ENCODE measurements at places on chromosomes 7 and 10. TPM values are rescaled to one million over a fixed set of nuclear protein-coding genes. Genes with fewer than 3 reads are reported as not detected.
A peak's percentile ranks its signal among the peaks of the same experiment; 100 is the strongest.

Gene IRF5
- 3.7 TPM for total RNA-seq

Gene TNS3
- 20.6 TPM for total RNA-seq

GRCh38 chr10:44393834-44394547 is 9.1 kb upstream of the CXCL12 start:
- H3K36me3 ChIP-seq, result no peaks in the 10 kb centered on the region
- DNase-seq, result no peak
- peaks cover 16% of the 10 kb centered on the region for H3K4me1 ChIP-seq
- no peak overlapping the region for H3K4me3 ChIP-seq

Gene SCART1
- total RNA-seq, result 0.59 TPM

GRCh38 chr7:20193242-20193777 is 23.9 kb downstream of the MACC1 start:
- no peak overlapping the region for H3K4me3 ChIP-seq
- 0 out of 2 replicates have a peak, but pooled peaks cover 5% of the 10 kb centered on the region for H3K36me3 ChIP-seq
- DNase-seq, result no peak

GRCh38 chr7:47659664-47660462 is 78.0 kb upstream of the TNS3 start:
- no peaks in the 10 kb centered on the region for H3K27me3 ChIP-seq
- H3K36me3 ChIP-seq, result no peaks in the 10 kb centered on the region
- no peaks in the 10 kb centered on the region for H3K4me1 ChIP-seq
- no peak for DNase-seq

- DNase-seq, result no peak
- no peak overlapping the region for H3K4me3 ChIP-seq
- H3K36me3 ChIP-seq, result no peaks in the 10 kb centered on the region
- no peaks in the 10 kb centered on the region for H3K27me3 ChIP-seq
Measured at GRCh38 chr7:51275532-51275931, 41.1 kb downstream of the COBL start.

DNA sequence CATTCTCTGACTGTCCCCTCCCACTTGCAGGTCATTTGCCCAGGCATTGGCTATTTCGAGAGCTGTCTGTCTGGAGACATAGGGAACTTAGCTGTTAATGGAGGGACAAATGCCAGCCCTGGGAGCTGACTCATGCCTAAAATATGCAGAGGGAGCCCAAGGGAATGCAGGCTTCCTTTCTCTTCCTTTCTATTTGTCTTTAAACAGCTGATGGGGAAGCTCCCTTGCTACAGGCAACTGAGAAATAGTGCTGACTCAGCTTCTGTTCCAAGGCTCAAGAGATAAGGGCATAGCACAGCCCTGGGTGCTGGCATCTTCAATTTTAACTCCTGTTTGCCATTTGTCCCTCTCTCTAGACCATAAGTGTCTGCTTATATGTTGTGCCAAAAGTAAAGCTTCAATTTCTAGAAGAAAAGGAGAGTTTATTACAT is 82.7 kb upstream of the C1GALT1 start:
- H3K36me3 ChIP-seq, result no peaks in the 10 kb centered on the region
- peak; percentile 99 for DNase-seq
- H3K27ac ChIP-seq, result peak overlapping the region; percentile 6
- peaks cover 29% of the 10 kb centered on the region for H3K4me1 ChIP-seq
- H3K27me3 ChIP-seq, result no peaks in the 10 kb centered on the region
- no peak overlapping the region for H3K4me3 ChIP-seq

GRCh38 chr10:60992636-60993035 is 48.7 kb upstream of the RHOBTB1 start:
- no peaks in the 10 kb centered on the region for H3K4me1 ChIP-seq
- no peak for DNase-seq
- no peak overlapping the region for H3K4me3 ChIP-seq
- H3K27ac ChIP-seq, result no peak overlapping the region

GRCh38 chr10:15035385-15036301 is 8.1 kb upstream of the OLAH start:
- H3K4me3 ChIP-seq, result no peak overlapping the region
- no peaks in the 10 kb centered on the region for H3K4me1 ChIP-seq
- no peaks in the 10 kb centered on the region for H3K27me3 ChIP-seq
- H3K36me3 ChIP-seq, result no peaks in the 10 kb centered on the region
- peak; percentile 64 for DNase-seq

GRCh38 chr10:27356738-27357137 is 116.1 kb upstream of the ACBD5 start:
- no peak overlapping the region for H3K27ac ChIP-seq
- H3K36me3 ChIP-seq, result no peaks in the 10 kb centered on the region
- H3K4me1 ChIP-seq, result peaks cover 5% of the 10 kb centered on the region
- no peak for DNase-seq
- H3K27me3 ChIP-seq, result no peaks in the 10 kb centered on the region

DNA sequence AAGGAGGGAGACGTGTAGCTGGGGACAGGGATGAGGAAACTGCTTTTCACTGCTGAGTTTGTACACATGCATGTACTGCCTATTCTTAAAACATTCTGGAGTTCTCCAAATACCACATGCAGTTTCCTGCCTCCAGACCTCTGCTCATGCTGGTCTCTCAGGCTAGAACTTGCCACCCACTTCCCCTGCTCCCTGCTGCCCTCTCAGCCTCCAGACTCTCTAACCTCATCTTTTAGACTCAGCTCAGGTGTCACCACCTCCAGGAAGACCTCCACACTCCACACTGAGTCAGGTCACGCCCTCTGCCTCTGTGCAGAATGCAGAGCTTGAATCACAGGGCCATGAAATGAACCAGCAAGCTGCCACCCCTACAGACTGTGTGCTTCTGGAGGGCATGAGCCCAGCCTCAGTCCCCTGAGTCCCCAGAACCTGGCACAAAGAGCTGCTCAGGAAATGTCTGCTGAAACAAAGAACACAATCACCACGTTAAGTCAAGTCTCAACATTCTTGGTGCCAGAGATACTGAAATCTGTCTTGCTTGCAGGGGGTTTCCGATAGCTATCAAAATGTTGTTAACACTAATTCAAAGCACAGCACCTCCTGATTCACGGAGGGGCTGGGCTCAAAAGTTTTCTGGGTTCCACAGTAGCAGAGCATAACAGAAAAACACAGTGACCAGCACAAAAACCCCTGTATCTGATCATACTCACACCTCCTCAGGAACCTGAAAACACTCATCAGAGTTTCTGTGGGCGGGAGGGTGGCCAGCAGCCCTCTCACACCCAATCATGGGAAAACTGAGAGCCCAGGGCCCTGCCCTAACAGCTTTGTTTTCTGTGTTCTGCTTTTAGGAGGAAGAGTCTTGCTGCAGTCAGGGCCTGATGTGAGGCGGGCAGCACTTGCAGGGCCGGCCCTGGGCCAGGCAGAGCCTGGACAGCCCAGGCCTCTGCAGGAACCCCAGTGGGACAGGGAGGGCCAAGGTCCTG is 21.1 kb downstream of the FAM53B start:
- H3K4me3 ChIP-seq, result no peak overlapping the region
- peaks cover 10% of the 10 kb centered on the region for H3K4me1 ChIP-seq
- no peaks in the 10 kb centered on the region for H3K36me3 ChIP-seq
- H3K27ac ChIP-seq, result peak overlapping the region; percentile 24
- H3K27me3 ChIP-seq, result no peaks in the 10 kb centered on the region
- DNase-seq, result no peak

GRCh38 chr10:116444527-116445142 is 17.0 kb downstream of the PNLIPRP3 start:
- peak; percentile 71 for DNase-seq
- no peak overlapping the region for H3K4me3 ChIP-seq
- no peaks in the 10 kb centered on the region for H3K27me3 ChIP-seq
- H3K36me3 ChIP-seq, result no peaks in the 10 kb centered on the region

DNA sequence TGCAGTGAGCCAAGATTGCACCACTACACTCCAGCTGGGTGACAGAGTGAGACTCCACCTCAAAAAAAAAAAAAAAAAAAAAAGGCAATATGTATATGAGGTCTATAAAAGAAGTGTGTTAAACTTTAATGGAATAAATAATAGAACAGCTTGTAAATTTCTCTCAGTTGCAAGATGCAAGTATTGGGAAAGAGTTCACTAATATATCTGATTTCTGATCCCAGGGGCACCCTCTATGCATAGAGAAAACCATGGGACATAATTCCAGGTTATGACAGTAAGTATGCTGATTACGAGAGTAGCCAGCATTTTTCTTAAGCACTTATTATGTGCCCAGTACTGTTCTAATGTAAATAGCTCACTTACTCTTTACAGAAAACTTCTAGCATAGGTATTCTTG is 66.1 kb upstream of the AFAP1L2 start:
- H3K27me3 ChIP-seq, result no peaks in the 10 kb centered on the region
- no peaks in the 10 kb centered on the region for H3K36me3 ChIP-seq
- no peak overlapping the region for H3K27ac ChIP-seq

- H3K4me1 ChIP-seq, result 0 out of 2 replicates have a peak, but pooled peaks cover 4% of the 10 kb centered on the region
- H3K4me3 ChIP-seq, result no peak overlapping the region
- DNase-seq, result no peak
- no peaks in the 10 kb centered on the region for H3K27me3 ChIP-seq
Measured at GRCh38 chr7:48551652-48552051, 372.7 kb upstream of the CDC14C start.

GRCh38 chr7:107632492-107632865 is 28.1 kb upstream of the SLC26A4 start:
- 0 out of 2 replicates have a peak, but pooled peaks cover 8% of the 10 kb centered on the region for H3K4me1 ChIP-seq
- DNase-seq, result no peak
- no peaks in the 10 kb centered on the region for H3K36me3 ChIP-seq
- H3K4me3 ChIP-seq, result no peak overlapping the region
- no peaks in the 10 kb centered on the region for H3K27me3 ChIP-seq

DNA sequence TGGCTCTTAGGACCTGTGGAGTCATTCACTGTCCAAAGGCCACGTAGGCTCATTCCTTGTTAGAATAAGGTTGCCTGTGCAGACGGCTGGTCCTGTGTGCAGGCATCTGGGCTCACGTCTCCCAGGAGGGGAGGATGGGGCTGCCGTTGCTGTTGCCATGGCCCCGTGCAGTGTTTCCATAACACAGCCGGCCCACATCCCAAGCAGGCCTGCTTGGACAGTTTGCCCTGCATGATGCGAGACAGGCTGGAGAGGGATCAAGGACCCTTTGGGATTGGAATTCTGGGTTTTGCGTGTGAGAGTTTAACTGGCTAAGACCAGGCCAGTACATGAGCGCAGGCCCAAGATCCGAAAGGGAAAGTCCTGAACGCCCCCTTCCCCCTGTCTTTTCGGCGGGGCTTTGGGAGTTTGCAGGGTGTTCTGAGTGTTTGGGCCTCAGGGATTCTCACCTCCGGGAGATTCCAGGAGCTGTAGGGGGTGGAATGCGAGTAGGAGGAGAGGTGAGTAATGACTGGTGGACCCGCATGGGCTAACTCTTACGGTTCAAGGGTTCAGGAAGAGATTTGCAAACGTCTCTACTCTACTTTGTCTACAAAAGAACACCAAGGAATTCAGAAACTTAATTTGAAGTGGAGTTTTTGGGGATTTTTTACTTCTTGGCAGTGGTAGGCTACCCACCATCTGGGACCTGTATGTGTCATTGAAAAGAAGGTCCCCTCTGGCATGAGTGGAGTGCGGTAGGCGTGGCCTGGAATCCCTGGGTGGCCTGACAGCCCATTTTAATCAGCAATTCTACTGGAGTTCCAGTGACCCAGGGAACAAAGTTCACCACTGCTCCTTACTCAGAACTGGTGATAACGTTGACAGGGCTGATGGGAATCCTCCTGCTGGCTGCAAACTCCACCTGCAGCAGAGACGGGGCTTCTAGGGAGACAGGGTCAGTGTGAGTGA is 125.4 kb downstream of the ITIH5 start:
- H3K27ac ChIP-seq, result peak overlapping the region; percentile 40
- H3K4me1 ChIP-seq, result peaks cover 9% of the 10 kb centered on the region
- no peak overlapping the region for H3K4me3 ChIP-seq
- no peaks in the 10 kb centered on the region for H3K36me3 ChIP-seq
- DNase-seq, result peak; percentile 69
- no peaks in the 10 kb centered on the region for H3K27me3 ChIP-seq

DNA sequence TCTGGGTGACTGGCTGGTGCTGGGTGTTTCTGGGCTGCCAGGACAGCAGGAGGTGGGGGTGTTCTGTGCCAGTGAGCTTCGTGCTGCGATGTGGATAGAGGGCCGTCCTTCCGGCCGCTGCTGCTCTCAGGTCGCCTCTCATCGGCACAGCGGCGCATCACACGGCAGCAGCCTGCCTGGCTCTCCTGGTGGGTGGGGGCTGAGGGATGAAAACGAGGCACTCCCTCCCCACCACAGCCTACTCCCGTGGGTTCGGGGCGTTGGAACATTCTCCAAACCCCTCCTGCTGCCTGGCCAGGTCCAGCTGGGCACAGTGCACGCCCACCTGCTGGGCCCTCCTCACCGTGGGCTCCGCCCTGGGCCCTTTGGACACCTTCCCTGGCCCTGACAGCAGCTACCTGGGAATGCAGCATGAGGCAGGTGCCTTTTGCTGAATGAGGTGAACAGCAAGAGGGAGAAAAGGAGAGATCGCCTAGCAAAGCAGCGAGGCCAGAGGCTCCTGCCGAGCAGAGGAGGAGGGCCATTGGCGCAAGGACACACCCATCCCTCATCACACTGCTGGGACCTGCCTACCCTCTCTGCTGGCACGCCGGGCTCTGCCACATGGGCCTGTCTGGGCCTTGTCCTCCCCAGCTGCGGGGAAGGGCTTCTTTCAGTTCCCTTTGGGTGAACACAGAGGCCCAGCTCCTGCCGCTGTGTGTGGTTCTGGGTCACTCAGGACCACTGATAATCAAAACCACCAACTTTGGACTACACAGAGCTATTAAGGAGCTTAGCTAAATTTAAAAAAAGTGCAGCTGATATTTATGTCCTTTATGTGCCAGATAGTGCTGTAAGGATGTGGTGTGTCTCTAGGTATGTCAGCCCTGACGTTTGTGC is 33.4 kb downstream of the INPP5A start:
- peaks cover 21% of the 10 kb centered on the region for H3K4me1 ChIP-seq
- DNase-seq, result no peak
- no peaks in the 10 kb centered on the region for H3K27me3 ChIP-seq
- H3K4me3 ChIP-seq, result no peak overlapping the region

GRCh38 chr10:110134917-110135316 is 72.5 kb upstream of the MXI1 start:
- no peaks in the 10 kb centered on the region for H3K27me3 ChIP-seq
- no peak overlapping the region for H3K4me3 ChIP-seq
- H3K36me3 ChIP-seq, result no peaks in the 10 kb centered on the region
- H3K4me1 ChIP-seq, result no peaks in the 10 kb centered on the region
- no peak overlapping the region for H3K27ac ChIP-seq

Gene FAM25A
- not detected for total RNA-seq

DNA sequence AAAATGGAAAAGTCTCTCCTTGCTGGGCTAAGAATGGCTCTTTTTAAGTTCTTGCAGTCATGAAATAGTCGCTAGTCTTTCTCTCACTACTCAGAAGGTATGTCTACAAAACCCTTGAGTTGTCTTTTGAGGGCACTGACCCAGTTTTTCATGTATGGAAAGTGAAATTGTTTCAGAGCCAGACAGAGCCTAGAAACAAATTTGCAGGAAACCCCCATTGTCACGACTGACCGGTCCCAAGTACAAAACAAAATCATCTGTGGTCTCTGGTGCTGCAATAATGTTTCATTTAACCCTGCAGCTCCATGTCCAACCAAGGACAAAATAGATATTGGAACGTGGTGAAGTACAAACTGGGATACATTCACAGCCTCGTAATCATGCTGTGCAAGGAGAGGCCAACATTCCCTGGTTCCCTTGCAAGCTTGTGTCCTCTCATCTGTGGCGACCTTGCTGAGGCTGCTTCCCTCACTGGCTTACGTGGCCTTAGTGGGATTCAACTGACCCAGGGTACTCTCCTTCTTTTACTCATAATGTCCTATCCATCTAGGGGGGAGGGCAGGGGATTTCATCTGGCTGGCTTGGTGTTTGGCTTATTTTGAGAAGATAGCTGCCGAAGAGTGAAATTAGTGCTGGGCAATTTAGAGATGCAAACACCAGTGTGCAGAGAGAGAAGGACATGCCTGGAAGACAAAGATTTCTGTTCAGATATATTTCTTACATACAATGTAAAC is 172.5 kb downstream of the IPMK start:
- H3K4me3 ChIP-seq, result no peak overlapping the region
- no peaks in the 10 kb centered on the region for H3K27me3 ChIP-seq
- no peak for DNase-seq

- H3K4me1 ChIP-seq, result no peaks in the 10 kb centered on the region
- H3K27me3 ChIP-seq, result no peaks in the 10 kb centered on the region
- H3K4me3 ChIP-seq, result no peak overlapping the region
- H3K36me3 ChIP-seq, result no peaks in the 10 kb centered on the region
Measured at GRCh38 chr7:148264933-148265557, 325.5 kb upstream of the C7orf33 start.

Data from GM23338 (cell line).